ENCODE measurements at places on chromosomes 1 and 21.
A peak's percentile ranks its signal among the peaks of the same experiment; 100 is the strongest.

- DNase-seq = no peak
Observed at GRCh38 chr1:239744851-239745250, 346.8 kb upstream of the FMN2 start.

- DNase-seq = peak; percentile 41
Observed at GRCh38 chr1:34885405-34886247, 26.1 kb upstream of the SMIM12 start.

GRCh38 chr1:229758101-229759036, 132.3 kb downstream of the URB2 start:
- DNase-seq = no peak

GRCh38 chr21:38444691-38445090, 53.6 kb downstream of the ERG start:
- no peak for DNase-seq

- DNase-seq = no peak
Observed at GRCh38 chr1:190436615-190437014, 41.0 kb downstream of the BRINP3 start.

- no peak for DNase-seq
Observed at GRCh38 chr1:1954015-1954414, 34.9 kb upstream of the TMEM52 start.

DNA sequence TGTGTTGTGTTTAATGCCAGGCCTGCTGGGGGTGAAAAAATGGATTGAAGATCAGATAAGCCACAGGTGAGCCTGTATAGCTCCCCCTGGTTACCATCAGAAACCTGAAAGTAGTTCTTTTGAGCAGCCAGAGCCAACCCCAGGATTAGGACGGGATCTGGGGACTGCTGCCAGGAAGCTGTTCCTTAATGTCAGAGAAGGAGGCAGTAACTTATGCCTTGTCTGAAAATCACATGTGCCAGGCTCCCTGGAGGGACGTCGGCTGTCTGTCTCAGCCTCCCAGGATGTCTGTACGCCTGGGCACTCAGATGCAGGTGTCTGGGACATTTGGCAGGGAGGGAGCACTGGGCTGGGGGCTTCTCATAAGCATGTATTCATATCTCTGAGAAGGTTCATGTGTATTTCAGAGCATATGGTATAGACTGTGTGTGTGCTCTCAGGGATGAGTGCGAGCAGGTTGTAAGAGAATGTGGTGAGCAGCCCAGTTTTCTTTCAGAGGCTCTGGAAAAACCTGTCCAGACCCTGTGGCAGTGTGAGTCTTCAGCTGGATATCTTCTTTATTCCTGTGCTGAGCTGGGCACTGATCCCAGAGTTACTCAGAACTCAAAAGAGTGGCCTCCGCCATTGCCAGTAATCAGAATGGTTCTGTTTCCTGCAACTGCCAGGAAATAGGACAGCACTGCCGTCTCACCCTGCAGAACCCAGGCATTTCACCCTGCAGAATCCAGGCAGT, 2.8 kb downstream of the FAM43B start:
- no peak for DNase-seq
